ENCODE measurements at places on chromosomes 6 and 20. TPM values are rescaled to one million over a fixed set of nuclear protein-coding genes. Genes with fewer than 3 reads are reported as not detected.

DNA sequence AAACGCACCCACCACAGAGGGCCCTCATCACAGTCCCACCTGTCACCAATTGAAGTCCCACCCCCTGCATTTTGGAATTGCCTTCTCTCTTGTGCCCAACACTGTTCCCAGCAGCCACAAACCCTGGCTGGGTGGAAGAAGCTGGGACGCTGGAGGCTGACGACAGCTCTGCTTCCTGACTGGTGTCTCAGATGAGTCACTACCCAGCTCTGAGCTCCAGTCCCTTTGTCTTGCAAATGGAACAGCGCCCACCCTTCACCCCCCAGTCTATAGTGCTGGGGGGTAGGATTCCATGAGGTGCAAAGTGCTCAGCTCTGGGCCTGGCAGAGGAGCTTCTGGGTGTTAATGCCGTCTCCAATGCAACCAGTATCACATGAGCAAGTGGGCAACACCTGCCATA is 85.3 kb downstream of the DLGAP4 start:
- no peak for DNase-seq
- H3K36me3 ChIP-seq, result no peaks in the 10 kb centered on the region
- no peaks in the 10 kb centered on the region for H3K4me1 ChIP-seq
- H3K27ac ChIP-seq, result no peak overlapping the region
- no peak overlapping the region for H3K4me3 ChIP-seq

- no peak for DNase-seq
- peaks cover 48% of the 10 kb centered on the region for H3K36me3 ChIP-seq
- H3K4me3 ChIP-seq, result no peak overlapping the region
- no peak overlapping the region for H3K27ac ChIP-seq
- H3K27me3 ChIP-seq, result no peaks in the 10 kb centered on the region
Observed at GRCh38 chr6:131275273-131275672, 140.0 kb downstream of the AKAP7 start.

PPP1R18 gene
- total RNA-seq, result 102 TPM

GRCh38 chr6:119470893-119471542 is 121.5 kb upstream of the MAN1A1 start:
- H3K36me3 ChIP-seq, result peaks cover 1% of the 10 kb centered on the region
- no peak overlapping the region for H3K4me3 ChIP-seq
- H3K4me1 ChIP-seq, result peaks cover 6% of the 10 kb centered on the region
- DNase-seq, result no peak

- DNase-seq, result no peak
- no peaks in the 10 kb centered on the region for H3K27me3 ChIP-seq
- peaks cover 24% of the 10 kb centered on the region for H3K4me1 ChIP-seq
- no peaks in the 10 kb centered on the region for H3K36me3 ChIP-seq
Observed at GRCh38 chr6:321158-321438, 28.8 kb downstream of the DUSP22 start.

DNA sequence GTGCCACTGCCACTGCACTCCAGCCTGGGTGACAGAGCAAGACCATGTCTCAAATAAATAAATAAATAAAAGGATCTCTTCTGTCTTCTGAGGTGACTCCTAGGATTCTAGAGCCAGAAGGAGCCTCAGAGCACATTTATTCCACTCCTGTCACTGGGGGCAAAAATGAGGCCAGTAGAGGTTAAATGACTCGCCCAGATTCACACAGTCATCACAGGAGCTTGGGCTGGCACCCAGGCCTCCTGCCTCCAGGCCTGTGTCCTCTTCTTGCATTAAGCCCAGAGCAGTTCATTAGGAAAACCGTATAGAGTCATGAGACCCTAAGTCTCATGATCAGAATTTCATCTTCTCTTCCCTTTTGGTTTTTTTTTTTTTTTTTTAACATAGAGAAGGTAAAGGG is 243.3 kb downstream of the NRN1 start:
- H3K27me3 ChIP-seq, result no peaks in the 10 kb centered on the region
- no peak overlapping the region for H3K4me3 ChIP-seq
- peaks cover 8% of the 10 kb centered on the region for H3K4me1 ChIP-seq
- H3K27ac ChIP-seq, result no peak overlapping the region
- H3K36me3 ChIP-seq, result peaks cover 8% of the 10 kb centered on the region

DNA sequence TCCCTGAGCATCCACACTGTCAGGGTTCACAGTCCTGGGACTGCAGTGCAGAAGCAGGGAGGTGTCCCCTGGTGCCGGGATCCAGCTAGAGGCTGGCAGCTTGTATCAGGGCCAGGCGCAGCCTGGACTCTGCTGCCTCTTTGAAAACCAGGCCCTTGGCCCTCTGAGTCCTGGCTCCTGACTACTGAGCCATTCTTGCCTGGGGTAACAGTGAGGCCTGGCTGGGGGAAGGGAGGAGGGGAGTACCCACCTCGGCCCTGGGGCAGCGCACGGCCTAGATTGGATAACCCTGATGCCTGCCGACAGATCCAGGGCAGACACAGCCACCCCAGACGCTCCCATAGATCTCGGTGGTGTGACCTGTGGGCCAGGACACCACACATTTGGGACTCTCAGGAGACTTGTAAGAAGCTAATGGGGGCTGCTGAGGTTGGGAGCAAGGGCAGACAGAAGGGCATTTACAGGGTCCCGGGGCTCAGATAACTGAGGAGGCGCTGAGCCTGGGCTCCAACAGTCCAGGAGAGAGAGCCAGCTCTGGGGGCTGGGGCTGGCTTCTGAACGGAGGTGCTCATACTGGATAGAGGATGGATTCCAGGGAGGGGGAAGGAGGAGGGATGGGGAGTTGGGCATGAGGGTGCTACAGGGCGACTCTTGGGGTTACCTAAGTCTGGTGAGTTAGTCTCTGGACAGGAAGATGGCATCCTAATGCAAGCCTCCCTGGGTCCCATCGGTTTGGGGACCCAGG is 30.5 kb downstream of the SPDEF start:
- H3K27ac ChIP-seq, result no peak overlapping the region
- no peak overlapping the region for H3K4me3 ChIP-seq
- peaks cover 1% of the 10 kb centered on the region for H3K4me1 ChIP-seq
- H3K36me3 ChIP-seq, result no peaks in the 10 kb centered on the region
- H3K27me3 ChIP-seq, result no peaks in the 10 kb centered on the region

DNA sequence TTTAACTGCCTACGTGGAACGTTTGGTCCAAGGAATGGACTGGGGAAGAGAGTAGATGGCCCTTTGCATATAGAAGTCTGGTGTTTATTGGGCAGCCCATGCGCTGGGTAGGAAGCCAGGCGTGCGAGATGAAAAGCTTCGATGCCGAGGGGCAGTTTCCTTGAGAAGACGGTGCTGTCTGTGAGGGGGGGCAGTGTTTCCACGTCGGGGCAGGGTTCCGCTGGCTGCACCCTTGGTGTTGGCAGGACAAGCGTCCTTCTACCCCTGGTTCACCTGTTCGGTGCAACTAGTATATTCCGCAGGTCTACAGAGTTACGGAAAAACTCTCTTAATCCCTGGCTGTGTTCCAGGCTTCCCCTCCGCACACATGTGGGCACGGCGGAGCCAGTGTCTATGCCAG is 88.2 kb downstream of the SMOC2 start:
- peaks cover 2% of the 10 kb centered on the region for H3K4me1 ChIP-seq
- no peak overlapping the region for H3K27ac ChIP-seq
- H3K36me3 ChIP-seq, result no peaks in the 10 kb centered on the region

DNA sequence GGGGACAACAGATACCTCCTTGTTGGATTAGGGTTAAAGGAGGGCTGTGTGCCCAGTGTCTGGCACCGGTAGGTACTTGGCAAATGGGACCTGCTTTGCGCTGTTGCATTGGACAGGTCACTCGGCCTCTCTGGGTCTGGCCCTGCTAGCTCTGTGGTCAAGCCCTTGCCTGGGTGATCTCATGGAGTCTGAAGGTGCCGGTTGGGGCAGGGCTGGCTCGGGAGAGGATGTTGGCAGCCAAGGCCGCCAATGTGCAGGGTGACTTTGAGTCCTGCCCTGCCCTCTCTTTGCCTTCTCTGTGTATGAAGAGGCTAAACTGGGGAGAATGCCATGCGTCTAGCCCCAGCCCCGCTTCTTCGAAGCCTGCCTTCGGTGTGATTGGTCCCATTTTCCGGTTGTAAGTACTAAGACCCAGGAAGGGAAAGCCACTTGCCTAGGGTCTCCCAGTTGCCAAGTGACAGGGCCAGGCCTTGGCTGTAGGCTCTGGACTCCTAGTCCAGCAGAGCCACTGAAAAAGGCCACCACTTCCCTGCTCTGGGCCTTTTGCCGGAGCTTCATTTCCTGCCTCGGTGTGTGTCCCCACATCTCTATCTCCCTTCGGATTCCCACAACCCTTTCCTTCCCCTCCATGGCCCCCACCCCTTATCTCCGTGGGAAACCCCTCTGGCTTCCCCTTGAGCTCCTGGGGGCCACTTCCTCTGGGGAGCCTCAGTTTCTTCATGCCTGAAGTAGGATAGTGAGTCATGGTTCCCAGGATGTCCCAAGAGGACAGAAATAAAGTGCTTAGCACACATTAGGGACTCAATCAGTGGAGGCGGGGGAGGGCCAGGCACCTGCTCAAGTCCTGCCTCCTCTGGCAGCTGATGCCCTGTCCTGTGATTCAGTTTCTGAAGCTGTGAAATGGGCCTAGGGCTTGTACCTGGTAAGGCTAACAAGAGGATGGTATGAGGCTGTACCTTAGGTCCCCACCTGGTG is 3.9 kb downstream of the SRC start:
- no peaks in the 10 kb centered on the region for H3K36me3 ChIP-seq
- H3K27ac ChIP-seq, result no peak overlapping the region
- no peak overlapping the region for H3K4me3 ChIP-seq

DNA sequence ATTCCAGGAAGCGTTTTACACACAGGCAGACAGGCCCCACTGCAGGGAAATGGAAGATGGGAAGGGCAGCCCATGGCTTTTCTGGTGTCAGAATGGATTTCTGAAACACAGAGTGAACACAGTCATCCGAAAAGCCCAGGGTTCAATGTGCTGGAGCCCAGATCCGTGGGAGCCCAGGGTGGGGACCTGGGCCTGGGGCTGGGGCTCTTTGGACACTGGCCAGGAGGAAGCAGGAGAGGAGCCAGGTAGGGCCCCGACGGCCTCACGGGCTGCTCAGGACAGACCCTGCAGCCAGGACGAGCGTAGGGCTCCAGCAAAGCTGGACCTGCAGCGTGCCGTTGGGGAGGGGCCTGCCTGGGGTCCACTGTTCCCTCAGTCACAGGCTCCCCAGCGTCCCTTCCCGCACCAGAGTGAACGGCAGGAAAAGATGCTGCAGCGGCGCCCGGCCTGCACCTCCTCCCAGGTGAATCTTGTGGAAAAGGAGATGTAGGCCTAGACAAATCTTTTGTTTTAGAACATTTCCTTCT is 24.3 kb upstream of the LSM14B start:
- no peak overlapping the region for H3K27ac ChIP-seq
- no peaks in the 10 kb centered on the region for H3K4me1 ChIP-seq
- peaks cover 6% of the 10 kb centered on the region for H3K36me3 ChIP-seq
- H3K4me3 ChIP-seq, result no peak overlapping the region
- H3K27me3 ChIP-seq, result peaks cover 6% of the 10 kb centered on the region

DNA sequence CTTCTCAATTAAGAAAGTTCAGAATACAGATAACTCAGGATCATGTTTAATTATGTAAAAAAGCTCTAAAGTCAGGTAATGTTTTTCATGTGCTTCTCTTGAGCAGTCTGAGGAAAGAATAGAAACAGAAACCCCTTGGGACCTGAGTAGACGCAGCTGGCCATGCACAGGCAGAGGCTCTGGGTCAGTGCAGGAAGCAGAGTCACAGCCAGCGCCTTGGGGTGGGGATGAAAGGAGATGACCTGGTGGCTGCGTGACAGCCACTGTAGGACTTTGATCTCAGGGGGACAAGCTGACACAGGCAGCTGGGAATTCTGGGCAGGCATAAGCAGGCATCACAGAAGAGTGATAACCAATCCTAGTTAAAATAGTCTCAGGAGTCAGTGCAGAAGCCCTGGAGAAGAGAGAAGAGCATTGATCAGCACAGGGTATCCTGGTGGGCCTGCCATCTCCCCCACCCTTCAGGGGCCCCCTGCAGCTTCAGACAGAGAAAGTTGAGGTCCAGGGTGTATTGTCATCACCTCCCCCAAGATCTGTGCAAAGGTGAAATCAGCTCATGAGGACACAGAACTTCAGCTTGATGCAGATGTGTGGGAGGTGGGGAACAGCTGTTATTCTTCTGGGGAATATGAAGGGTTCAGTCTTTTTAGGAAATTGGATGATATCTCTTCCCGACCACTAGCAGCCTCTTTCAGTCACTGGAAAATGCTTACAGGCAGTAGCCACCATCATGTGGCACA is 6.4 kb downstream of the HLA-DQB1 start:
- no peak for DNase-seq
- H3K4me1 ChIP-seq, result peaks cover 17% of the 10 kb centered on the region
- peaks cover 4% of the 10 kb centered on the region for H3K27me3 ChIP-seq
- peaks cover 29% of the 10 kb centered on the region for H3K36me3 ChIP-seq
- H3K4me3 ChIP-seq, result no peak overlapping the region

GRCh38 chr20:17485017-17485416 is 46.2 kb downstream of the BFSP1 start:
- H3K27me3 ChIP-seq, result peaks cover 4% of the 10 kb centered on the region
- no peaks in the 10 kb centered on the region for H3K4me1 ChIP-seq
- DNase-seq, result no peak
